ENCODE measurements at places on chromosomes 3 and 15.

GRCh38 chr3:8640223-8640622, 4.4 kb downstream of the SSUH2 start:
- DNase-seq = no peak

GRCh38 chr3:30107531-30107930, 498.9 kb upstream of the TGFBR2 start:
- no peak for DNase-seq

- no peak for DNase-seq
Measured at GRCh38 chr3:58106640-58107039, 98.4 kb downstream of the FLNB start.

- no peak for DNase-seq
Measured at GRCh38 chr3:52404391-52404790, 40.5 kb downstream of the SEMA3G start.

DNA sequence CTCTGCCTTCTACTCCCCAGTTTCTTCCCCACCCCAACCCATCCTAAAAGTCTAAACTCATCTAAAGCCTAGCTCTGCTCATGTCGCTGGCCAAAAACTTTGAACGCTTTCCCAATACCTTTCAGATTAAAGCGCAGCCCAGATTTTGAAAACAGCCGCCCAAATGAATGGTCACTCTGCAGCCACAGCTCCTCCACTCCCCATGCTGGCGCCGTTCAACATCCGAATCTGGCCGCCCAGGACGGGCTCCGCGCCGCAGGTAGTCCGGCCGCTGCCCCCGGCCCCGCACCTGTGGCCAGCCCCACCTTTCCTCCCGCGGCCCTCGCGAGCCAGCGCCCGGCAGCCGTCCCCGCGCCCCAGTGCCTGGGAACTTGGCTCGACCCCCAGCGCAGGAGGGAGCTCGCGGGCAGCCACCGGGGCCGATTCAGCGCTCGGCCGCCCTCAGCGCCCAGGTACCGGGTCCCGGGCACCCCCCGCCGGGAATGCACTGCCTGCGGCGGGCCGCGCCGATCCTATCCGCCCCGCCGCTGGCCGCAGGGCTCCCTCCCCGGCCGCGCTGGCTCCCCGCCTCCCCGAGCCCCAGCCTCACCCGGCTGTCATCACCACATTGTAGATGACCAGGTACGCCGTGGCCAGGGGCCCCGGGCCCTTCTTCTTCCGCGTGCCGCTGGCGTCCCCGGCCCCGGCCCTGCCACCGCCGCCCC, 417 bp downstream of the HACD2 start:
- no peak for DNase-seq

DNA sequence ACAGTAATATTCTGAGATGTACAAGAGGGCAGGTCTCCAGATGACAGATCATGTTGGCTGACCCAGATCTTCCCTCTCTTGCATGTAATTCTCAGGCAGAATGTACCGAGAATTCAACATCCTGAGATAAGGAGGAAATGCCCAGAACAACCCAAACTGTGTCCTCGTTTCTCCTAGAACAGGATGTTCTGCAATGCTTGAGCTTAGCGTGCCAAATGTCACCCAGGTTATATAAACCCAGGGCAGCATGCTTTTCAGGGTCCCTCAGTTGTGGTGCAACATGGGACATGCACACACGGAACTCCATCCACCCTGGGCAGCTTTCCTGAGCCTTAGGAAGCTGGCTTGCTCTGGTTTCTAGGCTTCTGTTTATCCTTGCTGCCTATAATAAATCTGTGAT, 102.1 kb upstream of the CMC1 start:
- no peak for DNase-seq

GRCh38 chr15:58019503-58020376, 45.8 kb downstream of the ALDH1A2 start:
- no peak for DNase-seq

GRCh38 chr3:117616227-117616626, 906.6 kb downstream of the TUSC7 start:
- DNase-seq = no peak

DNA sequence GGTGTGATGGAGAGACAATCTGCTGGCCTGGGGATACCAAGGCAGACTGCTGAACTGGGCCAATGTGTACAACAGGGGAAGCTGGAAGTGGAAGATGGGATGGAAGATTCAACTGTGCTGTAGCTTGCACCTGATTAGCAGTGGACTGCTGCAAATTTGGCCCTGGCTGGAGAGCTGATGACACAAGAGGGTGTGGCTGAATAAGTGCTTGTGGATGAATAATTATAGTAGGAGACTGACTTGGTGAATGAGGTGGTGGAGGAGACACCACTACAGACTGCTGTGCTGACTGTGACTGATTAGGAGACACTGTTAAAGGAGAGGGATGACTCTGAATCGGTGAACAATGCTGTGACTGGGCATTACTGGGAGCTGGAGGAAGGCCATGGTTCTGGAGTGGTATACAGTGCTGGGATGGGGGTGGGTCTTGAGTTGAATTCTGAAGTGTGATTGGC, 52.5 kb downstream of the PHC3 start:
- DNase-seq = no peak

DNA sequence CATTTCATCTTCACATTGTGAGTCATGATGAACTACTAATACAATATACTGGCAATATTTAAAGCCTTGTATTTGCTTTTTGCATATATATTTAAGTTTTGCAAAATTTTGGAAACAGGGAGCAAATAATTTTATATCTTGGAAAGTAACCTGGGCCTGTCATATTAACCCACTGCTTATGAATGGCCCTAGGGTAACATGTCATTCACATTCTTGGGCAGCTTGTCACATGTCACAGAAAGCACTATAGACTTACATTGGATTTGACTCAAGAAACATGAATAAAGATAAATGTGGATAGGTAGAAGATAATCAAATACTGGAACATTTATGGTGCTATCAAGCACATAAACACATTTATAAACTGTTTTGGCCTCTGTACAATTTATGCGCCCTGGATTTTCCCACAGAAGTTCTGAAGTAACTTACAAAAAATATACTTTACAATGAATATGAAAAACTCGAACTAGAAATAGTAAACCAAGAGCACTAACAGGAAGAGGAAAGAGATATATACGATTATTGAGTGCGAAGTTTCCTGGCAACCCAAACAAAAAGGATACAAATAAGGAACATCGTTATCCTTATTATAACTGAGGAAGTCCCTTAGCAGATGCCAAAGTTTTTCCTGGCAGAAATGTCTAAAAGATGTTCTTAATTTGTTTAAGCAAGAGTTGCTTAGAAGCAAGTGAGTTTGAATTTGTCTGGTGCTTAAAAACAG, 257.2 kb downstream of the RBMS3 start:
- DNase-seq = no peak

- peak; percentile 64 for DNase-seq
Measured at GRCh38 chr3:69739204-69740102, at the start of gene MITF. Gene MITF, plus strand, starts transcription at chr3:69739464. Its CDS starts 134 bp downstream, at chr3:69739598.

GRCh38 chr3:136262559-136262958, 12.4 kb downstream of the PCCB start:
- DNase-seq = no peak

GRCh38 chr3:32612547-32612946, 41.9 kb upstream of the DYNC1LI1 start:
- DNase-seq = no peak

- DNase-seq = no peak
Measured at GRCh38 chr3:76497636-76498035, 542.3 kb upstream of the ROBO2 start.

DNA sequence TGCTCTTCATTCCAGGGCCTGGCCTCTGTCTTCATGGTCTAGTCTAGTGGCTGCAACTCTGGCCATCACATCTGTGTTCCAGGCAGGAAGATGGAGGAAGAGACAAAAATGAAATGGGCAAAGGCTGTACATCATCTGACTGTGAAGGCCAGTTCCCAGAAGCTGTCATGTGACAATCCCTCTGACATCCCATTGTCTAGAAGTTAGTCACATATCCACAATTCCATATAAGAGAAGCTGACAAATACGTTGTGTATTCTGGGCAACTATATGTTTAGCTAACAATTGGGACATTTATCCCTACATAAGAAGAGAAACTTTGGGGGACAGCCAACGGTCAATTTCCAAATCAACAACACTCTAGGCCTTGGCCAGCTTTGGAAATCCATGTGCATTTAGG, 34.5 kb upstream of the C3orf70 start:
- DNase-seq = no peak

DNA sequence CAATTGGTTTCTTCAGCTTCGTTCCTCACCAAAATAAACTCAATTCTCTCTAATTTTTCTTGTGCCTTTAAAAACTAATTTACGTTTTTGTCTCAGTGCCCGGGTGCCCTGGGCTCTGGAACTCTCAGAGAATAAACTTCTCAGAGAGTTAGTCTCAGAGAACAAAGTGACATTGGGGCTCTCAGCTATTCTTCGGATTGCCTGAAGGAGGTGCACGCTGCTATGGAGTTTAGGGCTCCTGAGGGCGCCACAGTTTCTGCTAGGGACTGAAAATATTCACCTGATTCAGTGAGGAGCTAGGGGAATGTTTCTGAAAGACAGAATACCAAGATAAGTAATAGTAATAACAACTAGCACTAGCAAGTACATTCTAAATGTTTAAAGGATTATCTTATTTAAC, 22.7 kb downstream of the ZIC4 start:
- no peak for DNase-seq

- DNase-seq = no peak
Measured at GRCh38 chr3:49058011-49058410, 28.8 kb upstream of the IMPDH2 start.

DNA sequence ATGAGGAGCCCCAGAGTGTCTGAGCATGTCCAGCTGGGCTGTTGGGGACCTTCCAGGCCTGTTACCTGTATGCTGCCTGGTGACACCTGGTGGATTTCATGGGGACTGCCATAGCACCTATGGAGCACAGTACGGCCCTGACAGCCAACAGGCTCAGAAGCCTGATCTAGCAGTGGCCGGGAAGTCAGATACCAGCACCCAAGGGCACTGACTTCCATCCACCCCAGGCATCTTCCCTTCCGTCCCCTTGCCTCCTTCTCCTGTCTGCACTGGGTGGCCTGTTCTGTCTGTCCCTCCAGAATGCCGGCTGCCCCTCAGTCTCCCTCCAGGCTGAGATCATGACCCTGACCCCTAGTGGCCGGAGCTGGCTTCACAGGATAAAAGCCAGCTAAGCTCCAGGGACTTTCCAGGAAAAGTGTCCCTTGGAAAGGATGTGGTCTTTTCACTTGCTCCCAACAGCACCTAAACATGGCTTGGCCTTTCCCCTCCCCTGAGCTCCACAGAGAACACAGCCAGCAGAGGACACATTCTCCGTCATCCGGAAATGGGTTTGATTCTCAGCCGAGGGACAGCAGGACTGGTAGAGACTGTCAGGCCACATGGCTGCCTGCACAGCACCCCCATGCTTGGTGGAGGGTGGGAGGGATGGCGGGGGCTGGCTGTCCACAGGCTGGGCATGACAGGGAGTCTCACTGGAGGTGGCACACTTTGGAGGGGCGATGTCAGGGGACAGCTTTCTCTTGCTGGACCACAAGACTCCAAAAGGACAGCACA, 9.5 kb downstream of the RPS17 start:
- DNase-seq = no peak

GRCh38 chr3:15787941-15788340, 9.8 kb downstream of the ANKRD28 start:
- DNase-seq = no peak

GRCh38 chr3:16332904-16333426, 68.0 kb downstream of the OXNAD1 start:
- DNase-seq = no peak

DNA sequence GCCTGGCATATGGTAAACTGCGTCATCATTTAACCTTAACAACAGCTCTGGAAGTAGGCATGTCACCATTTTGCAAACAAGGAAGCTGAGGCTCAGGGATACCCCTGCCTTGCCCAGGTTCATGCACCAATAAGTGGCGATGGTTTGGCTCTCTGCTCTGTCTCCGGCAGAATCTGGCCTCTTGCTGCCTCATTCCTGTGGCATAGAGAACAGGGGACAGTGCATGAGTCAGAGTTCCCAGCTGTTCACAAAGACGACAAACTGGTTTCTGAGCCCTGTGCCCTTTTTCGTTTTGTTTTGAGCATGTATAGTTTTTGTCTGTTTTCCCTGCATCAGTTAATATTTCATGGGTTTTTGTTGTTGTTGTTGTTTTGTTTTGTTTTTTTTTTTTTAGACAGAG, 236.8 kb downstream of the OPA1 start:
- peak; percentile 14 for DNase-seq

- no peak for DNase-seq
Measured at GRCh38 chr3:141392416-141392815, 24.1 kb downstream of the ZBTB38 start.

- DNase-seq = no peak
Measured at GRCh38 chr15:34655326-34655725, 71.9 kb upstream of the GOLGA8B start.

DNA sequence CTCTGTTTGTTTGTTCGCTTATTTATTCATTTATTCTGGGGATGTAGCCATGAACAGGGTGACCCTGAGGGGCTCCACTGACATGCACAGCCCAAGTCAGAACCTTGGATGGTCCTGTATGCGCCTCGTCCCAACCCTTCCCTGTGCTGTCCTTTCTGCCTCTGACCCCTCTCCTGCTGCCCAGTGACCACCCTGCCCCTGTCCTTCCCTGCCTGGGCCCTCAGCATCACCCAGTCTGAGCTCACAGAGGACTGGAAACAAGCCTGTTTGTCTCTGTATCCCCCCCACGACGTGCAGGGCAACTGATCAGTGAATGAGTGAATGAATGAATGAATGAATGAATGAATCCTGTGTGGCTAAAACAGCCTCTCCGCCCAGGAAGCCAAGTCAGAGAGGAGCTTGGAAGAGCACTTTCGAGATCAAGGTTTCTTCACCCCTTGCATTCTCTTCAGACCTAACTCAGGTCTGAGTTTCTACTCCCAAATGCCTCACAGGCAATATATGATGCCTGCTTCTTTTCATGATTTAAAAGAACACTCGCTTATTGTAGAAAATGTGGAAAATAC, 157.7 kb downstream of the SMAD6 start:
- no peak for DNase-seq

DNA sequence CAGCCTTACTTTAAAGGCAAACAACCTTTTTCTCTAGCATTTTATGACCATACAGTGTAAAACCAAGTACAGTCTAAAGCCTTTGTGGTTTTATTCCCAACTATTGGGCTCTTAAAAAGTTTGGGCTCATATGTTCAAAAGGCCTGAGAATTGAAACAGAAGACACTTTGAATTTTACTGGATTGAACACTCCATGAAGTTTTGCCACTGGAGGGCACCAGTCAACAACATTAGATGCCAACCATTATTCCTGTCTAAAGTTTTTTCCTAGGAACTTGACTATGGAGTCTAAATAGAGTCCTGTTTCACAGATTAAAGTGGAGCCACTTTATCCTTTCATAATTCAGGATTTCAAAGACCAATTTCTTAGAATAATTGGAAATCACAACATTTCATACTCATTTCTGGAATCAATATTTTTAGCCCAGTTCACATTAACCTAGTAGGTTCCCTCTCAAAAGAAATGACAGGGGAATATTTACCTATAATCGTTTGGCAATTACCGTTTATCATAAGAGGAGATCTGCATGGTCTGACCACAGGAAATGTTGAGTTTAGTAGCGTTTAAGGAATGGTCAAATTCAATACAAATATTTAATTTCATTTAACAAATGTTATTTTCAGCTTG, 244.1 kb upstream of the PDZRN3 start:
- no peak for DNase-seq

- no peak for DNase-seq
Measured at GRCh38 chr3:196227629-196228493, 11.5 kb downstream of the SLC51A start.

- no peak for DNase-seq
Measured at GRCh38 chr3:13142552-13143380, 69.5 kb upstream of the IQSEC1 start.

- no peak for DNase-seq
Measured at GRCh38 chr3:45603226-45603625, 8.7 kb downstream of the LIMD1 start.

Measured in skeletal muscle cell (primary cell).